Left cardiac atrium (tissue), 4 donors: ENCODE measurements at places on chromosomes 16 and 17. TPM values are rescaled to one million over a fixed set of nuclear protein-coding genes. Genes with fewer than 3 reads are reported as not detected.

The GRAPL gene
- total RNA-seq = 1.0 TPM

The DPEP1 gene
- total RNA-seq = not detected

DNA sequence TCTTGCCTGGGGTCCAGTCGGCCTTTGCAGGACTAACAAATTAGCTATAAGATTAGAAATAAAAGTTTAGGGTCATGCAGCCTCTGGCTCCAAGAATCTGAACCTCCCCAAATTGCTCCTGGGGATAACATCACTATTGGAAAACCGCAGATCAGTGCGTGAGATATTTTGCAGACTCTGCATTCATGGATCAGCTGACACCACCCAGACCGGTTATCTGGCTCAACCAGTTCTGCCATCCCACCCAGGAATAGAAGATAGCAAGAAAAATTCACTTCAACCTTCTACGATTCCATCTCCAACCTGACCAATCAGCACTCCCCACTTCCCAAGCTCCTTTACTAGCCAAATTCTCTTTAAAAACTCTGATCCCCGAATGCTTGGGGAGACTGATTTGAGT, 4.3 kb upstream of the PGS1 start:
- DNase-seq = no peak

GRCh38 chr16:89811321-89811720, 5.1 kb downstream of the FANCA start:
- no peak for DNase-seq

DNA sequence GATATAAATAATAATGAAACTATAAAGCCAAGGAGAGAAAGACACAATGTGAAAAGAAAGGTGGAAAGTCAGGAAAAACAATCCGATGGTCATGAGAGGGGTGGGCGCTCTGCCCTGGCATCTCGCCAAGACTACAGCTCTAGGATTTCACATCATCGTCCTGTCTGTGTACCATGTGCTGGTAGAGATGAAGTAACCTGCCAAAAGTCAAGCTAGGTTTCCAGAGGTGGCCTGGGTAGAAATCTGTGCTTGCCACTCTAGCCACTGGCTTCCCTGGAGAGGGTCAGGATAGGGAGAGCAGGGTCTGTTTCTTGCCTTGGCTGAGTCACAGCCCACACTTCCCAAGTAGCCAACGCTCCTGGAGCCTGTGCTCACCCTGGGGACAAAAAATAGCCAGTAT, 31.0 kb upstream of the TRAP1 start:
- no peak for DNase-seq

- DNase-seq = no peak
These were observed 142.8 kb downstream of the WWOX start for GRCh38 chr16:78242239-78242630.

- no peak for DNase-seq
These were observed 44.8 kb upstream of the MSI2 start for GRCh38 chr17:57211543-57211942.

DNA sequence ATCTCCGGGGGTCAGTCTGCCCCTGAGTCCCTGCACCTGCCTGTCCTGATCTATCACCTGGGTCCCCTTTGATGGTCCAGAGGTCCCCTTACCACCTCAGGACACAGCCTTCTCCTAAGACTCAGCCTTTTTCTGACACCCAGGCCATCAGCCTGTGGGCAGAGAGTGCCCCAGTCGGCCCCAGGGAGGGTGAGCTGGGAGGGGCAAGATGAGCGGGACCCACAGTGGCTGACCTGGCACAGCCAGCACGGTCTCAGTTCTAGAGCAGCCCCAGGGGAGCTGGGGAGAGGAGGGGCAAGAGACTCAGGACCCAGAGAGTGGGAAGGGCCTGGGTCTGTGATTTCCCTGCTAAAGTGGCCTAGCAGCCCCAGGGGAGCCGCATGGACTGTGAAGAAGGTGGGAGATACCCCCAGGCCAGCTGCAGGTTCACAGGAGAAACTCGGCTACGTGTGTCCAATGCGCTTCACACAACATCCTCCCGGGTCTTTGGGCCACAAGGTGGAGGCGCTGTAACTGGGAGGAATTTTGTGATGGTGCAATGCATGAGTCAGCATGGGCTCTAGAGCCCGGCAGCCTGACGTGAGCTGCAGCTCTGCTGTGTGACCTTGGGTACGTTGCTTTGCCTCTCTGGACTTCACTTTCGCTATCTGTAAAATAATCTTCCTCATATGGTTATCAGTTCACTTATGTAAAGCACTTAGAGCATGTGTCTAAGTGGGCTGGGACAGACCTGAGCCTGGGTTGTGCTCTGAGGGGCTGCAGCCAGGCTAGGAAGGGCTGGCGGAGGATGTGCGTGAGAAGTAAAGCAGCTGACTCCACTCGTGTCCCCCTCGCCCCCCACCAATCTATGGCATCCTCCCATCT, 67.2 kb upstream of the LHX1 start:
- DNase-seq = no peak

- DNase-seq = peak; percentile 89
These were observed 64.1 kb upstream of the SREBF1 start for GRCh38 chr17:17900615-17901520.

DNA sequence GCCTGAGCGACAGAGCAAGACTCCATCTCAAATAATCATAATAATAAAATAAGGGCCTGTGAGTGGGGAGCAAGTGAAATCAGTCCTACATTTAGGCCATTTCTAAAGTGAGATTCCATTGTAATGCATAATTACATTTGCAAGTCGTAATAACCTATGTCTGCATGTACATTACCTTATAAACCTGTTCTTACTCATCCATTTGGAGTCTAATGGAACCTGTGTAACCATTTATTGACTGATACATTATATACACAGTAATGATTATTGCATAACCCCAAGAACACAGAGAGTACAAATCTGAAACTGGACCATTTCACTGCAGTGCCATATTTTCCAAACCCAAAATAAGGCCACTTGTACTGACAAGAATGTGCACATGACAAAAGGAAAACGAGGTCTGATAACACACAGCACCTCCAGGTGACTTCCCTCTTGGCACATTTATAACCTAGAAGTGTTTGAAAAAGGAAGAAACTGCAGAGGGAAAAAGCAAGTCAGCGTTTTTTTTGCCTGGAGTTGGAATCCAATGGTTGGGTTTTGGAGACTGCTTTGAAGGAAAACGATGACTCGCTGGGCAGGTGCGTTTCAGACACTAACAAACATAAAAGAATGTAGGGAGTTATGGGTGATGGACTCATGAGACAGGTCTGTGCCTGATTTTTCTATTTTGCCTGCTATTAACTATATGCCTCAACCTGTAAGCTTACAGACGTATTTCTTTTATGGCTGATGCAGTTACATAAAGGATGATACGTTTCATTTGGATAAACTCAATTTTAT, 63.6 kb upstream of the KIFC3 start:
- no peak for DNase-seq

GRCh38 chr16:85491798-85492294, 121.3 kb upstream of the GSE1 start:
- peak; percentile 84 for DNase-seq

DNA sequence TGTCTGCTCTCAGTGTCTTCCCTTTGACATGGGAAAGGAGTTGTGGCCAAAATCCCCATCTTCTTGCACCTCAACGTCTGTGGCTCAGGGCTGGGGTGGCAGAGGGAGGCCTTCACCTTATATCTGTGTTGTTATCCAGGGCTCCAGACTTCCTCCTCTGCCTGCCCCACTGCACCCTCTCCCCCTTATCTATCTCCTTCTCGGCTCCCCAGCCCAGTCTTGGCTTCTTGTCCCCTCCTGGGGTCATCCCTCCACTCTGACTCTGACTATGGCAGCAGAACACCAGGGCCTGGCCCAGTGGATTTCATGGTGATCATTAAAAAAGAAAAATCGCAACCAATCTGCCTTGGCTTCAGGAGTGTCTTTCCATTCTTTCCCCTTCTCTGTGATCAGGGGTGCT, 918 bp upstream of the MRM1 start:
- DNase-seq = no peak

DNA sequence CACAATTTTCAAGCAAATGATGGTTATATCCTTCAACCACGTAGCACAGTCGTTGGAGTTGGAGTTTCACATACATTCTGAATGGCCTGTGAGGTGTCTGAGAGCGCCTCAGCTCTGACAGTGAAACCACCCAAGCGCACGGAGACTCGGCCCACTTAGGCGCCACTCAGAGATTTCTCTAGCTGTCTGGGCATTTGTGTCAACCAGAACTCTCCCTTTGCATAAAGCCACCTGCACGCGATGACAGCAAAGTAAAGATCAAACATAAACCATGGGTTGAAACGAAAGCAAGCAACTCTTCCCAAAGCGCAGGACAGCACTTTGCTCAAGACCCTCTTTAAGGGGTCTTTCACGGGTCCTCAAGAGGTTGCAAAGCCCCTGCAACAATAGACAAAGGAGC, 533 bp downstream of the SLC6A4 start:
- no peak for DNase-seq

- no peak for DNase-seq
These were observed 1.4 kb upstream of the TXNDC11 start for GRCh38 chr16:11744075-11744470.

- DNase-seq = no peak
These were observed 7.1 kb upstream of the RHBDL3 start for GRCh38 chr17:32258383-32259140.

- no peak for DNase-seq
These were observed 510.2 kb downstream of the CDH13 start for GRCh38 chr16:83136924-83137323.

GRCh38 chr16:77213542-77214106, 14.4 kb downstream of the SYCE1L start:
- peak; percentile 63 for DNase-seq

- DNase-seq = no peak
These were observed 4.6 kb downstream of the EFTUD2 start for GRCh38 chr17:44894642-44895041.
